IMR-90 (cell line): ENCODE measurements at places on chromosomes 4 and X. TPM values are rescaled to one million over a fixed set of nuclear protein-coding genes. Genes with fewer than 3 reads are reported as not detected.

DNA sequence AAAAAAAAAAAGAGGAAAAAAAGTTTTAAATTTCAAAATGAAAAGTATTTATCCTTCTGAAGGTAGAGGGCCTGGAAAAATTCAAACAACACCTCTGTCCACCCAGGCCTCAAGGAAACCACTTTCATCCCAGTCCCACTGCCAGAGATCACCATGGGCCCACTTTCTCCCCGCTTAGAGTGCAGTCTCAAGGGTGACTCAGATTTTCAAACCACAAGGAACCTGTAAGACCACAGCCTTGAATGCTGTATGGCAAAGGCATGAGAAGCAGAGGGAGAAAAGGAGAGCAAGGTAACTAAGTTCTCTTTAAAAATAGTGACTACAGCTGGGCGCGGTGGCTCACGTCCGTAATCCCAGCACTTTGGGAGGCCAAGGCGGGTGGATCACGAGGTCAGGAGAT is 87.9 kb upstream of the PACRGL start:
- peaks cover 4% of the 10 kb centered on the region; the same call in 1 of the 2 replicates for H3K4me1 ChIP-seq
- H3K27ac ChIP-seq = no peak overlapping the region

- H3K4me1 ChIP-seq = no peaks in the 10 kb centered on the region
- no peak for DNase-seq
- H3K36me3 ChIP-seq = 0 out of 2 replicates have a peak, but pooled peaks cover 2% of the 10 kb centered on the region
- no peaks in the 10 kb centered on the region for H3K27me3 ChIP-seq
These were observed 58.6 kb upstream of the MCF2 start for GRCh38 chrX:139766545-139766983.

The RTL3 gene
- 1.1 and 1.2 TPM in 2 replicates for polyA plus RNA-seq

DNA sequence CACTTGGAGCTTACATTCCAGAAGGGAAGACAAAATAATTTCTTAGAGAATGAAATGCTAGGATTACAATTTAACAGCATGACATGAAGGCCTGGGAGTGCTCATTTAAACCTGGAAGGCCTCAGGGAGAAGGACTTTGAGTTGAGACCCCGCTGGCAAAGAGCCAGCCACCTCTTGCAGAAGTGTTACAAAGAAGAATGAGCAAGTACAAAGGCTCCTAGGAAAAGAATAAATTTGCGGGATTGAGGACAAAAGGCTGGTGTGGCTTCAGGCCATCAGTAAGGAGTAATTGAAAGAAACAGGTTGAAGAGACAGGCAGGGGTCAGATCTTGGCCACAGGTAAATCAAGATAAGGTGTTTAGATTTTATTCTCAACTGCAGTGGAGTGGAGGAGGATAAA is 3.1 kb upstream of the ELOVL6 start:
- no peaks in the 10 kb centered on the region; the same call in 1 of the 2 replicates for H3K27me3 ChIP-seq
- no peaks in the 10 kb centered on the region for H3K36me3 ChIP-seq
- no peak for DNase-seq

DNA sequence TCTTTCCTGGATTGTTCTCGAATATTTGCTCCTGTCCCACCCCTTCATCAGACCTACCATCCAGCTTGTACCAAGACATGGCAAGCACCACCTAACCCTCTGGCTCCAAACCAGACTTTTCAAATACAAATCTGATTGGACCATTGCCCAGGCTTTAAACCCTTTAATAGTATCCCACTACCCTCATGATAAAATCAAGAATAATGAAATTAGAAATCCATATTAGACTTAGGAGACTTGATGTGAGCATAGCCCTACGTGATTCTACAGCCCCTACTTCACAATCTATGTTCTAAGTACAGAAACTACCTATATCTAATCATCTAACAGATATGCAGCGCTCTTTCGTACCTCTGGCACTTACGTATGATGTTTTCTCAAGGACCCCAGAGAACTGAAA is 375.2 kb upstream of the CPEB2 start:
- no peaks in the 10 kb centered on the region for H3K36me3 ChIP-seq
- H3K27ac ChIP-seq = no peak overlapping the region
- H3K27me3 ChIP-seq = no peaks in the 10 kb centered on the region
- DNase-seq = no peak
- no peaks in the 10 kb centered on the region for H3K4me1 ChIP-seq
- H3K4me3 ChIP-seq = no peak overlapping the region

DNA sequence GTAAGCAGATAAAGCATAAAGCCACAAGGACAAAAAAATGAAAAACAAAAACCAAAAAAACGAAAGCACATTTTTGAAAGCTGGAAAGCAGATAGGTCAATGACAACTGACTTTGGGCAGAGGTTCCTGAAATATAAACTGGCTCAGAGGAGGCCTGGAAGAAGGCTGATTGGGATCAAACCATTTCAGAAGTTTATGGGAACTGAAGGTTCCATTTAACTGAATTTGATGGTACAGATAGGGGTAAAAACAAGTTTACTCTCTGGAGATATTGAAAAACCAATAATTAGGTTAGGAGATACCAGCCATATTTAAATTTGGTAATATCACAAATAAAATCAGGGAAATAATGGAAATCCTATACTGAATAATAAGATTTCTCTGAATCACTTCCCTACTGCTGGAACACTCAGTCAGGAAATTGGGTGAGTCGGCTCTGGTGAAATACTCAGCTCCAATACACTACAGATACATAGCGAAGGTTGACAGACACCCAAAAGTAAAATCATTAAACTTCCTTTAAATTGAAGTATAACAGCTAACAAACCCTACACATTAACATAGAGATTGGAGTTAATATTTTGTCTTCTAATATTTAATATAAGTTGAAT is 1584.3 kb downstream of the STIM2 start:
- no peaks in the 10 kb centered on the region for H3K27me3 ChIP-seq
- H3K27ac ChIP-seq = no peak overlapping the region
- H3K4me1 ChIP-seq = no peaks in the 10 kb centered on the region; the same call in 1 of the 2 replicates
- H3K4me3 ChIP-seq = no peak overlapping the region

The SASH3 gene
- not detected in 2 replicates for polyA plus RNA-seq

DNA sequence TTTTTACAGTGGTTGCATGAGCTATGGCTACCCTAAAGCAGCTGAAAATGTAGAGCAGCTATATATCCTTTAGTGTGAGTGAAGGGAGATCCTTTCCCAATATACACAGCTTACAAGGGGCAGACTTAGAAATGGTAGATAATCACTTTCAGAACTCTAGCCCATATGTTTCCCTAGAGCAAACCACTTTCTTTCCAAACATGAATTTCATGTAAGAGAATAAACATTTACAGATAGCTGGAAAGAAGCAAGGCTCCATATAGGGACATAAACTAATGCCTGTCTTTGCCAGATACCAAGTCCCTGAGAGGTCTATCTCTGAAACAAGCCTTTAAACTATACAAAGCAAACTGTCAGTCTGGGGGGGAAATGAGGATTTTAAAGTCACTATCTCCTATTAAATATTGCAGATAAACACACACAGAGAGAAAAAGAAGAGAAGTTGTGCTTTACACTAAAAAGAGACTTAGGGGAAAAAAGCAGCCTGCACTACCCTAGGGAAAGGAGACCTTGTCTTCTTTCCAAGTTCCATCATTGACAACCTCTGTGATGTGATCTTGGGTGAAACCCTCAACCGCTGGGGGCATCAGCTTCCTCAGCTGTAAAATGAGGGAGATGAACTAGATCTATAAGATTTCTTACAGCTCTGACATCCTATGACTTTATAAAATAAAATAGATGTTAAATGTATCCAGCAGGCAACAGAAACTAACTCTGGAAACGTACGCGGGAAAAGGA is 73.6 kb downstream of the TMEM156 start:
- H3K4me1 ChIP-seq = peaks cover 10% of the 10 kb centered on the region
- H3K4me3 ChIP-seq = no peak overlapping the region

The FAM156B gene
- polyA plus RNA-seq = 44.0 and 52.4 TPM in 2 replicates

The KCNE5 gene
- polyA plus RNA-seq = 0.15 and 0.17 TPM in 2 replicates

GRCh38 chrX:74420196-74421035 is 877 bp upstream of the SLC16A2 start:
- H3K4me3 ChIP-seq = peak overlapping the region; percentile 58
- H3K4me1 ChIP-seq = peaks cover 4% of the 10 kb centered on the region
- peak; percentile 48 for DNase-seq
- H3K27me3 ChIP-seq = no peaks in the 10 kb centered on the region
- H3K36me3 ChIP-seq = no peaks in the 10 kb centered on the region

DNA sequence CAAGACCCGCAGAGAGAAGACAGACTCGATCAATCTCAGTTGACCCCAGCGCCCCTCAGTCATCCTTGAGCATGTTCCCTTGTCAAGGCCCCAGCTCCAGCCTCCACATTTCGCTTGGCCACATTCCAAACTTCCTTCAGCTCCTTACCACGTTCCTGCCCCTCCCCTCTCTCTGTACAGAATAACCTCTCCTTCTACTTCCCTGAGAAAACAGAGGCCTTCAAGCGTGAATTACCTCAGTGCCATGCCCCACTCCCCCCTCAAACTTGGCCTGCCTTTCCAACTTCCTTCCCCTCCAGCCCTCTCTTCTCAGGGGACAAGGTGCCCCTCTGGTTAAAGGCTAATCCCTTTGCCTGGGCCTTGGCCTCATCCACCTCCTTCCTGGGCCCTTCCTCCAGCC is 3.2 kb upstream of the RIPPLY1 start:
- peaks cover 21% of the 10 kb centered on the region for H3K27me3 ChIP-seq
- H3K27ac ChIP-seq = no peak overlapping the region
- H3K36me3 ChIP-seq = no peaks in the 10 kb centered on the region
- no peak for DNase-seq

GRCh38 chr4:175884048-175884447 is 72.0 kb upstream of the GPM6A start:
- no peak for DNase-seq
- H3K27ac ChIP-seq = no peak overlapping the region
- H3K4me1 ChIP-seq = no peaks in the 10 kb centered on the region
- H3K36me3 ChIP-seq = no peaks in the 10 kb centered on the region
- H3K27me3 ChIP-seq = no peaks in the 10 kb centered on the region

The SRPX gene
- polyA plus RNA-seq = 67.6 and 81.5 TPM in 2 replicates

The IGFBP7 gene
- 267 and 338 TPM in 2 replicates for polyA plus RNA-seq

GRCh38 chr4:181877329-181877848 is 365.8 kb upstream of the TENM3 start:
- no peak overlapping the region for H3K27ac ChIP-seq
- H3K36me3 ChIP-seq = no peaks in the 10 kb centered on the region
- DNase-seq = peak; percentile 95
- H3K4me1 ChIP-seq = peaks cover 3% of the 10 kb centered on the region; the same call in 1 of the 2 replicates
- no peaks in the 10 kb centered on the region for H3K27me3 ChIP-seq
- no peak overlapping the region for H3K4me3 ChIP-seq

The TMEM150C gene
- 0.09 and 0.10 TPM in 2 replicates for polyA plus RNA-seq

GRCh38 chr4:7810783-7811535 is 128.7 kb downstream of the AFAP1 start:
- no peak for DNase-seq
- H3K4me1 ChIP-seq = peaks cover 49% of the 10 kb centered on the region
- H3K27me3 ChIP-seq = no peaks in the 10 kb centered on the region
- H3K36me3 ChIP-seq = peaks cover 54% of the 10 kb centered on the region

- no peaks in the 10 kb centered on the region for H3K27me3 ChIP-seq
- peak overlapping the region; percentile 54 for H3K27ac ChIP-seq
- no peaks in the 10 kb centered on the region for H3K36me3 ChIP-seq
- no peak overlapping the region for H3K4me3 ChIP-seq
These were observed 152.6 kb downstream of the GASK1B start for GRCh38 chr4:158020176-158020575.

The SNCA gene
- 0.46 and 0.59 TPM in 2 replicates for polyA plus RNA-seq

DNA sequence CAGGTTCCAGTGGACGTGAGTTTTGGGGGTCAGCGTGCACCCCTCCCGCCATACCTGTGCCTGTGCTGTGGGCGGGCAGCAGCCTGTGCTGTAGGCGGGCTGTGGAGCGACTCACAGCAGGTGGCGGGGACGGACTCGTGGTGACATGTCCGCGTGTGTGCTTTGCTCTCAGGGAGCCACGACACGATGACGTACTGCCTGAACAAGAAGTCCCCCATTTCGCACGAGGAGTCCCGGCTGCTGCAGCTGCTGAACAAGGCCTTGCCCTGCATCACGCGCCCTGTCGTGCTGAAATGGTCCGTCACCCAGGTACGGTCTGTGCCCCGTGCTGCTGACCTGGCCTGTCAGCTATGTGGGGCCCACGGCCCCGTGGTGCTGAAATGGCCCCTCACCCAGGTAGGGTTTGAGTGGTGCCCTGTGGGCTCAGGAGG is 7.4 kb downstream of the PLCXD1 start:
- no peak for DNase-seq
- no peaks in the 10 kb centered on the region for H3K27me3 ChIP-seq
- H3K36me3 ChIP-seq = peaks cover 59% of the 10 kb centered on the region
- H3K4me3 ChIP-seq = no peak overlapping the region
- H3K27ac ChIP-seq = no peak overlapping the region

DNA sequence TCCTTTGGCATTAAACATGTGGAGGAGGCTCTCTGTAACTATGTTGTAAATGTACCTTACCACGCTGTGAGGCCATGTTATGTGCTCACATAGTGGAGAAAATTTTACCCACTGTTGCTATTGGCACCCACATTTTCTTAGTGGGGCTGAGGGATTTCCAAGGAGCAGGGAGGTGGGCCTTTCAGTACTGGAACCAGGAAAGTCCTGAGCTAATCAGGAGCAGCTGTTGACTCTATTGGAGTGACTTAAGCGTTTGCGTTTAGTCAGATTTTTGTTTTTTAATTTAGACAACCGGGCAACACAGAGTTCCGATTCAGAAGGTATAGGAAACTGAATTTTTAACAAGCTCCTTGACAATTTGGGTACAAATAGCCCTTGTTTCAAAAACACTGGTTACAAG is 30.7 kb upstream of the WDR17 start:
- no peak overlapping the region for H3K27ac ChIP-seq
- no peak for DNase-seq
- H3K27me3 ChIP-seq = no peaks in the 10 kb centered on the region

DNA sequence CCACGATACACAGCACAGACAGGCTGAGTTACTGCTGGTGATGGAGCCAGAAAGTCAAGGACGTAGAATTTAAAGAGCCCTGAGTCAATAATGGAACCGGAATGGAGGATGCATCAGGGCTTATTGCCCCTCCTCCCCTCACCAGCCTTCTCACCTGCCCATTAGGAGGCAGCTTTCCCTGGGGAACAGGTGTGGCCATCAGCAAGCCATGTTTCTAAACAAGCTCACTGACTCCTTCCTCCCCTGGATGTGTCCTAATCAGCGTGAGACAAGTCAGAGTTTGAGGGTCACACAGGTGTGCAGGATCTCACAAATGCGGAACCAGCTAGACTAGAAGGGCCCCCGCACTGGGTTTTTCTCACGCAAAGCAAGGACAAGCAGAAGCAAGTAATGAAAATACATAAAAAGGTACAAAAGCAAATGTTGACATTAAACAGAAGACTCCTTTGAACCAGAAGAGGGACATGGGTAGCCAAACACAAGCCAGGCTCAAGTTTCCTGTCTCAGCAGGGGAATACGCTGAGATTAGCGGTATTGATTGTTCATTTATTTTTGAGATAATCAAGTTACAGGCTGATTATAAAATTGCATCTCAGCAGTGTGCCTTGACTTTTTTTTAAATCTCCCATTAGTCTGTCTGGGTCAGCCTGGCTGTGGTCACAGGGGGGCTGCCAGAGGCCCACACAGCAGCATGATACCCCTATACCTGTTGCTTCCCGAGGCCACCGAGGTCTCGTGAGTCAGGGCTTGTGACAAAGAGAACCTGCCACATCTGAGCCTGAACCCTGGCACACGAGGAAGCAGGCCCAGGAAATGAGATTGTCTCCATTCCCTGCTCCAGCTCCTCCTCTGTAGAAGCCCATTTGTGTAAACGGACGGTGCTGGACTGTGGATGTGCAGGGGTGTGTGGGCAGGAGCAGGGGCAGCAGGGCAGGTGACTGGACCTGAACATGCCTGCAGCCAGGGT is 37.4 kb downstream of the CCKAR start:
- no peak for DNase-seq
- H3K4me1 ChIP-seq = peaks cover 8% of the 10 kb centered on the region
- no peaks in the 10 kb centered on the region for H3K36me3 ChIP-seq
- no peak overlapping the region for H3K27ac ChIP-seq
- no peak overlapping the region for H3K4me3 ChIP-seq
